ENCODE measurements at places on chromosomes 13 and 19. TPM values are rescaled to one million over a fixed set of nuclear protein-coding genes. Genes with fewer than 3 reads are reported as not detected.

GRCh38 chr19:15251749-15252397 is 19.6 kb upstream of the EPHX3 start:
- no peak for DNase-seq

DNA sequence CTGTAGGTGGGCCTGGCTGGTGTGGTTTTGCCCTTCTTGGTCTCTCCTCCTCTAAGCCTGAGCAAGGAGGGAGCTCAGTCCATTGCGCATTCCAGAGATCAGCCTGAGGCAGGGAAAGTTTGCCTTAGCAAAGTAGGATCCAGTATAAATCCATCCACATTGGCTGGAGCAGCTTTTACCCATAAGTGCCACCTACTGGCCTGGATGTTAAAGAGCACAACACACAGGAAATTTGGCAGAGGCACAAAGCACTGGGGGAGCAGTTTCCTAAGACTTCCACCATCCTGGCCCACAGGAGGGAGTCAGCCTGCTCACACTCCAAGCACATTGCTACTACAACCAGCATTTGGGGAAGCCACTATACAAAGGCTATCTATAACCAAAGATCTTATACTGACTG is 1124.2 kb downstream of the SLITRK1 start:
- DNase-seq: peak; percentile 44

DNA sequence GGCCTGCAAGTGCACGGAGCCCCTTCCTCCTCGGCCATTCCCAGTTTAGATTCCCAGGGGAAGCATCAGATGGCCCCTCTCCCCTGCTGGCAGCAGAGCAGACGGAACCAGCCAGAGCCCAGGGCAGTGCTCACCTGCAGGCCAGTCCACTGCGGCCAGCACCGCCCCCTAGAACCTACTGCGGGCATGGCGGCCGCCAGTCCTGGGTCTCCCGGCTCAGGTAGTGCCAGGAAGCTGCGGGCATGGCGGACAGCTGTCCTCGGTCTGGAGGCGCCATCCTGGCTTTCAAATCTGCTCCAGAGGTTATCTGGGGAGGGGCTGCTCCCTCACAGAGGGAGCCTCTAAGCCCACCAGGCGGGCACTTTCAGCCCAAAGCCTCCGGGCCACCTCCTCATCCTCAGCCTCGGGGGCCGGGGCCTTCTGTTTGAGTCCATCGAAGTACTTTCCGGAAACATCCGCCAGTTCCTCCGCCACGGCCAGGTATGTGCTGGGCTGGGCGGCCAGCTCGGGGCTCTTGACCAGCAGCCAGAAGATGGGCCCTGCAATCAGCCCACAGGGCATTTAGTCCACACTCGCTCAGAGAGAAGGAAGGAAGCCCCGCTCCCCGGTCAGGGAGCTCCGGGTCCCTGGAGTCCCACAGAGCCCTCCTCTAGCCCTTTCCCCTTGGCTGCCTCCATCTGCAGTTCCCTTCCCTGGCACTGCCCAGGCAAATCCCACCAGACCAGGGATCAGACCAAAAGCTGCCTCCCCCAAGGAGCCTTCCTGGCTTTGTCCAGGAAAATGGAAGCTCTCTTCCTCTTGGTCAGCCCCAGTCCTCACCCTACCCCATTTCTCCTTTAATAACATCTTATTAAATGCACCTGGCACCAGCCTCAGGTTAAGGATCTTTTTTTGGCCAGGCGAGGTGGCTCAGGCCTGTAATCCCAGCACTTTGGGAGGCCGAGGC is 7.0 kb upstream of the GP6 start:
- no peak for DNase-seq

DNA sequence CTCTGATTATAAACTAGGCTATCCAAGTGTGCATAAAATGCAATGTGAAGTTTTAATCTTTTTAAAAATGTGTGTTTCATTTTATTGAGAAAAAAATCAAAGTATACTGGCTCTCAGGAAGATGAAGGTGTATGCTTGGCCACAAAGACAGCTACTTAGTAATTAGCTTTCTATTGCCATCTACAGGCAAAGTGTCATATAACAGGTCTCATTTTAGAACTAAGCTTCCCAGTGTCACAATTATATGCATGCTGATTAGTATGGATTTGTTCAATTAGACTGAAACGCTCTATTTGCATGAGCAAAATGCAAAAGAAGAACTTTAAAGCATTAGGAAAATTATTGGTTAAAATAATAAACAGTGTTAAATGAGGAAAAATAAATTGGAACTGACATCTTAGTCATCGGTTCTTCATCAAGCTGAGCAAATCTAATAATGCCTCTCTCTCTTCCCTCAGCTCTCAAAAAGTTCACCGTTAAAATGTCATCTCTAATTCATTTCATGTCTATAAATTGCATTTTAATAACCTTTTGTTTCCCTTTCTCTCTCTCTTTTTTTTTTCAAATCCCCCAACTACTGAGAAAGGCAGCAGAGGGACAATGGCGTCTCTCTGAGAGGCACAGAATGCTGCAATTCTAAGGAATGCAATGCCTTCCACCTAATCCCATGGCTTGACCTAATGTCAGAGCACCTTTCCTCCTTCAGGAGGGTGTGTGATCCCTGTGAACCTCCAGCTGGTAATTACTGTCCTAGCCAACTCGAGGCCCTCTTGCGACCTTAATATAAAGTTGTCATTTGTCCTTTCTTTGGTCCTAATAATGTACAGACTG is 313.1 kb upstream of the MAB21L1 start:
- peak; percentile 75 for DNase-seq

DNA sequence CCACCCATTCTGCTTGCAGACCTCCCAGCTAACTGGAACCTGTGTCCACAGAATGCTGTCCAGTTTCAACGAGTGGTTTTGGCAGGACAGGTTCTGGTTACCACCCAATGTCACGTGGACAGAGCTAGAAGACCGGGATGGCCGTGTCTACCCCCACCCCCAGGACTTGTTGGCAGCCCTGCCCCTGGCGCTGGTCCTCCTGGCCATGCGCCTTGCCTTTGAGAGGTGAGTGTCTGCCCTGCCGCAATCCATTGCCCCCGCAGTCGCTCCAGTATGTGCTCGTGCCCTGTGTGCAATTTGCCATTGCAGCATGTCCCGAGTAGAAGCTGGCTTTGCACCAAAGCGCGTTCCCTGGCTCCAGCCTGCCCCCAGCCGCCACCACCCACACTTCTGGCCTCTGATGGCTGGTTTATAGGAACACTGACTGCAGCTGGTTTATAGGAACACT is 41.9 kb downstream of the CERS4 start:
- no peak for DNase-seq

DNA sequence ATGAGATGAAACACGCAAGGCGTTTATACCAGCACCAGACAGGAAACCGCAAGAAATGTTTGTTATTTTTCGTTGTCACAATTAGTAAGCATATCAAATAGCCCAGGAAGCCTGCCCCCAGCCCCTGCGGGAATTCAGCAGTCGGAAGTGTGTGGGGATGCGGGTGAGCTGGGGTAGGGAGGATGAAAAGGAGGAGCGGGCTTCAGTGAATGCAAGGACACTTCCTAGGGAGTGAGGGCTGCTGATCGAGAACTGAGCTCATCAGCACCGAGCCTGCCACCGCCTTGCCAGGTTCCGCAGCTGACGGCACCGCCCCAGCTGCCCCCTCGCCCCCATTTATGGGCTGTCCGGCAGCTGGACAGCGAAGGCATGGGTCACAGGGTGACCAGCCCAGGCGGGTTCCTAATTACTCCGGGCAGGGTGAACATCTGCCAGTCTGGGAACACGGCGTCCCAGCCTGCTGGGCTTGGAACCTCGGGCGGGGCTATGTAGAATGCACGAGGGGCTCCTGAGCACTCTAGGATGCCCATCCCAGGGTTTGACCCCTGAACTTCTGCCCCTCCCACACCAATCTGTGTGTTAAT is 1.6 kb upstream of the BEST2 start:
- no peak for DNase-seq

DNA sequence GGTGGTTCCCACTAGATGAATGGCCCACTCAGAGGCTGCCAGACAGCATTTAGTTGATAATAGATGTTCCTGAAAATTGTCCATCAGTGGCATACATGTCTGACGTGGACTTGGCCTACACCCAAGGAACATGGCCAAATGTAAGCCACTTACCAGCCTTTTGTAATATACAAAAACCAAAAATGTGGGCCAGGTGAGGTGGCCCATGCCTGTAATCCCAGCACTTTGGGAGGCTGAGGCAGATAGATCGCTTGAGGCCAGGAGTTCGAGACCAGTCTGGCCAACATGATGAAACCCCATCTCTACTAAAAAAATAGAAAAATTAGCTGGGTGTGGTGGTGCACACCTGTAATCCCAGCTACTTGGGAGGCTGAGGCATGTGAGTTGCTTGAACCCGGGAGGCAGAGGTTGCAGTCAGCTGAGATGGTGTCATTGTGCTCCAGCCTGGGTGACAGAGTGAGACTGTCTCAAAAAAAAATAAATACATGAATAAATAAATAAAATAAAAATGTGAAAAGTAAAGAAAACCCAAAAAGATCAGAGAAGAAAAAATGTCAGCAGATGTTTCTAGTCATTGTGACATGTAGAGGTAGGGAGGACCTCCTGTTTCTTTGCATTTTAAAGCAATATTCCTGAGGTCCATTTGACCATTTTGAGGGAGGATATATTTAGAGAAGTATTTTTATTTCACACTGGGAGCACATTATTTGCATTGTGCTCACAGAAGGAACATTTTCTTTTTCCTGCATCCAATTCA is 7.1 kb upstream of the WTIP start:
- DNase-seq: no peak

DNA sequence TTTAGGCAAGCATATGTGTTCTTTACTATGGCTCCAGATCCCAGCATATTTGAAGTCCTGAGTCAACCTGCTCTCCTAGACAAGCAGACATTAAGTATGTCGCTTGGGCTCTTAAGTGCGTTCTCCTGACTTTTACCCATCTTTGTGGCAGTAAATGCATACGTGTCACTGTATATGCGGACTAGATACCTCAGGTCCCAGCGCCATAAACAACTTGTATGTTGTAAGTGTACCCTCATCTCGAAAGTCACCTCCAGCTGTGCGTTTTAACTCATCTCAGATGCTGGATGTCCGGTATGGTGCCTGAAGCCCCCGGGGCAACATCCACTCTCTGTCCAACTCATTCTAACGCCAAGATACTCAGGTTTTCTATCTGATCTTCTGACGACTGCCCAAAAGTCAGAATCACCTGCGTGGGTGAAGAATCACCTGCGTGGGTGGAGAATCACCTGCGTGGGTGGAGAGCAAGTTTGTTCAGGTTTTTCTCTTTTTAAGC is 1.7 kb downstream of the PTOV1 start:
- peak; percentile 57 for DNase-seq

GRCh38 chr13:112097770-112098169 is 30.8 kb downstream of the SOX1 start:
- no peak for DNase-seq

GRCh38 chr13:45565331-45565730 is 50.2 kb downstream of the ERICH6B start:
- DNase-seq: peak; percentile 11

DNA sequence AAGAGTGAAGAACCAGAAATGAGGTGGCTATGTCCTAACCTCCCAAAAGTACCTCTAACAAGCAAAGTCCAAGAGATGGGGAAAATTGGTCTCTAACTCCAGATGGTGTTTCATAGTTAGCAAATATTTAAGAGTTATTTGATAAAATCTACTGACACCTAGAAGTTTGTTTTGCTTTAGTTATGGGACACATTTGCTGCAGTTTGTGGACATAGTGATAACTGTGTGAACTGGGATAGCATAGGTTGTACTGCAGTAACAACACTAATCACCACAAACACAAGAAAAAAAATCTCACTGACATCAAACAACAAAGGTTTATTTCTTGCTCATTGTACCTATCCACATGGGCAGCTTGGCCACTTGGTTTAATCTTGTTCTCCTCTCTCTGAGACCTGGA is 965.0 kb upstream of the SPRY2 start:
- DNase-seq: no peak

Gene SHC2
- not detected for total RNA-seq

Gene LILRA6
- not detected for total RNA-seq

Gene SMG9
- 11.0 TPM for total RNA-seq

Gene KLF1
- not detected for total RNA-seq

Gene ZNF559
- total RNA-seq: 8.4 TPM
